ENCODE measurements at places on chromosomes 13 and 19.

DNA sequence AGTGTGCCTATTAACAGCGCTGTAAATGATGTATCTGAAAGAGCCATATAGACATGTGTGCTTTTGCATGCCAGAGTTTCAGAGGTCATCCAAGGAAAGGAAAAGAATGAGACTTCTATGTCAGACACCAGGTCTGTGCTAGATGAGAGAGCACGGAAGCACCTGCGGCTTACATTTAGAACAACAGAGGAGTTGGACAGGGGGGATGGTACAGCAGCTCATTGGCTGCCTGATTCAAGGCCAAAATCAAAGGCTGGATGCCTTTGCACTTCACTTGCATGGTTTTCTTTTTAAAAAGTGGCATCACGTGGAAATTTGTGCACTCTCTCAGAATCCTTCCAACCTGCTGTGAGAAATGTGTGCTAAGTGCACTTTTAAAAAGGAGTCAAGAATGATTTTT is 32.8 kb upstream of the AMER2 start:
- no peak for DNase-seq

DNA sequence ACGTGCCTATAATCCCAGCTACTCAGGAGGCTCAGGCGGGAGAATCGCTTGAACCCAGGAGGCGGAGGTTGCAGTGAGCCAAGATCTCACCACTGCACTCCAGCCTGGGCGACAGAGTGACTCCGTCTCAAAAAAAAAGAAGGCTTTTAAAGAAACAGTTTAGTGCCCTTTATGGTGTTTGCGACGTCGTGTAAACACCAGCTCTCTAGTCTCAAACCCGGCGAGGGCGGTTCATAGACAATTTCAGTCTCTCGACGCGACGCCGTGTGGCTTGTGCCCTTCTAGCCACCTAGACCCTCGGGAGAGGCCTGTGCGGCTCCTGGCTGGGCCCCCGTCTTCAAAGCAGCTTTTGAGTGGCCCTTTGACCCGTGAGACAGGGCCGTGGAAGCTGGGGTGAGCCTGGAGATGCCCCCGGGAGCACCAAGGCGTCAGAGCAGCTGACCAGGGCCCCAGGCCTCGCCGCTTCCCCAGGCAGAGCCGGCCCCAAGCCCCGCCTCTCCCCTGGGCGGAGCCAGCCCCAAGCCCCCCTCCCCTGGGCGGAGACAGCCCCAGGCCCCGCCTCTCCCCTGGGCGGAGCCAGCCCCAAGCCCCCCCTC is 5.0 kb upstream of the MADCAM1 start:
- DNase-seq = no peak

GRCh38 chr19:58492265-58492664 is 16.1 kb downstream of the ZNF446 start:
- no peak for DNase-seq

DNA sequence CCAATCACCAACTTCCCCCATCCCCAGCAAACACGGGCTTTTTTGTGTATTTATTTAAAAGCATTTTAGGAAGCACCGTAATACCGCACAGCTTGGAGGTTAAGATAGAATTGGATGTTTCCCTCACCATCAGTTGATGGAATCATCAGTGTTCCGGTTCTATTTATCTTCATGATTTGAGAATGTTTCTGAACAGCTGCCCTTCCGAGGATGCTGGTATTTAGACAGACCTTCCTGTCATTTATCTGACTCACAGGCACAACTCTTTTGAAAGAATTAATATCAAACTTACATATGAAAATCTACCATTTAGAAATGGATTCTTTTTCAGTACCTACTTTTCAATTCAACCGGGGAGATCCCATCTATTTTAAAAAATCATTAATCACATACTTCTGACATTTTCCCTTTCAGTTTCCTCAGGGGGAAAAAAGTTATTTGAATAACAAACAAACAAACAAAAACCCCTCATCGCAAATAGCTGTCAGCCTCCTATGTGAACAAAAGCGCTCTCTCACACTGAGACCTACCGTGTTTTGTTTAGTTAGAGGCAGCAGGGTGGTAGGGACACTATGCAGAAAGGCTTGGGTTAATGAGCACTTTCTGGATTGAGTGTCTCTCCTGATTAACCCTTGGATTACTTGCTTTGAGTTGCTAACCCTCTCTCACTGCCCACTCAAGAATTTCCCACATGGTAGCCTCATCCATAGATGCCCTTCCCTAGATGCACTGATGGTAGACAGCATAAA is 189.3 kb downstream of the TM9SF2 start:
- DNase-seq = no peak

DNA sequence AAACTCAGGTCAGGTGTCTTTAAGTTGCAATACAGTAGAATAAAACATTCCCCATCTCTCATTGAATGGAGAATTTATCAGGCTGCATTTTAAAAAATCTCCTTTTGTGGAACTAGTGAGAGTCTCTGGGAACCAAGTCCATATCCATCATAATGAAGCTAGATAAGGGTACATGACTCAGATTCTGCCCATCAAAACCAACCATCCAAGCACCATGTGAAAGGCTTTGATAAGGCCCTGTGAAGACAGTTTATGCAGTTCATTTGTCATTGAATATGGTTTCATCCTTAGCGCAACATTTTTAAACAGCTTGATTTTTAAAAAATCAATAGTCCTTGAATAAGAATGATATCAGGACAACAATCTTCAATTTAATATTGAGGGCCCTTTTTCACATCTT is 56.3 kb upstream of the DIAPH3 start:
- DNase-seq = no peak

GRCh38 chr13:40600149-40600751 is 66.2 kb downstream of the FOXO1 start:
- no peak for DNase-seq

DNA sequence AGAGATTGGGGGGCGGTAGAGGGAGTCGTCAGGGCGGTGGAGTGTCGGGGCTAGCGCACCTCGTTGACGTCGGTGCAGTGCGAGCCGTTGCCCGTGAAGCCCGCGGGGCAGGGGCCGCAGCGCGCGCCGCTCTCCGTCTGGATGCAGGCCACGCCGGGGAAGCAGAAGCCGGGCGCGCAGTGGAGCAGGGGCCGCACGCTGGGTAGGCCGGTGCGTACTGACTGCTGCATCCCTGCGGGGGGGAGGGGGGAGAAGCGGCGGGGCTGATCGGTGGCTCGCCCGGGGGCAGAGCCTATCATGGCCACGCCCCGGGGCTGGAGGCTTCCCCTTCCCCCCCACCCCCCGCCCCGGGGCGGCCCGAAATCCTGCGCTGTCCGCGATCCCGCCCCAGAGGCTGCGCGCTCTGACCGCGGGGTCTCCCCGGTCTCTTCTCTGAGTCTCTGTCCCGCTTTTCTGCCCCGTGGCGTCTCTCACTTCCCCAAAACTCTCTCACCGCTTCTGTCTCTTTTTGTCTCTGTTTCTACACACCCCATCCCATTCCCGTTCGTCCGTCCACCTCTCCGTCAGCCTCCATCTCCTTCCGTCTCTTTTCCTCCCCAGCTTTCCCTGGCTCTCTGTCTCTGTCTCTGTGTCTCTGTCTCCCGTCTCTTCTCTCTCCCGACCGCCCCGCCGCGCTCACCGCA is 1.1 kb downstream of the COMP start:
- no peak for DNase-seq

GRCh38 chr13:51044023-51044665 is 66.9 kb downstream of the C13orf42 start:
- DNase-seq = no peak

GRCh38 chr13:31048521-31048920 is 113.2 kb downstream of the HSPH1 start:
- no peak for DNase-seq

DNA sequence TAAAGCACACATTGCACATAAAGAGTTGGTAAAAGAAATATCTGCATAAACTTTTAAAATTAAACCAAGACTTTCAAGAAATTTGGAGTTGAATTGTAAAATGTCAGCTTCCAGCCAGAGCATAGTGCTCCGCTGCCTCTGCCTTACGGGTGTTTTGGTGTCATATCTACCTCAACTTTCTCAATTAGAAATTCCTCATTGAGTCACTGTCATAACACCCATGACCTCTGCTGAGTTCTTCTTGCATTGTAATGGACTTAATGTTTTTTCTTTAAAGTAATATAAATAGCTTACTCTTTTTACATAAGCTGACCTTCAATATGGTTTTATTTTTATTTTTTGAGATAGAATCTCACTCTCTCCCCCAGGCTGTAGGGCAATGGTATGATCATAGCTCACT is 551.0 kb upstream of the NBEA start:
- DNase-seq = no peak

DNA sequence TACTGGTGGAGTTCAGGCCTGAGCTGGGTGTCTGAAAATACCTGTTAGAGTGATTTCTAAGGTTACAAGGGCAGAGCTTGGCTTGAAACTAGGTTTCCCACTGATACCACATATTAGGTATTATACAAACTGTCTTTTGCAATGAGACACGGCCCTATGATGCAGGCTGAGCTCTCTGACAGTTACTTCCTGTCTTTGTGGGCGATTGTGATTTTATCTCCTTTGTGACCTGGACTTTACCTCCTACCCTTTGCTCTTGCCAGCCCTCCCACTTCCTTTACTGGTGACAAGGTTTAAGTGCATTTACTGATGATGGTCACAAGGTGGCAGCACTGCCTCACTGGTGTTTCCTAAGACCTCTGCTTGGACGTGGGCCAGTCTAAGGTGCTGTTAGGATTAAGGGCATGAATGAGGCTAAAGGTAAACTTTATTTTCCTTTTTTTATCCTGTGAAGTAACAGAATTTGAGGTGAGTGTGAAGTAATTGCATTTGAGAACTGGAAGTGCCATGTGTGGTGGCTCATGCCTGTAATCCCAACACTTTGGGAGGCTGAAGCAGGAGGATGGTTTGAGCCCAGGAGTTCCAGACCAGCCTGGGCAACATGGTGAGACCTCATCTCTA is 7.7 kb upstream of the CXCL17 start:
- DNase-seq = peak; percentile 64

- DNase-seq = no peak
Observed at GRCh38 chr19:47860602-47861297, 1.7 kb downstream of the TPRX2 start.

DNA sequence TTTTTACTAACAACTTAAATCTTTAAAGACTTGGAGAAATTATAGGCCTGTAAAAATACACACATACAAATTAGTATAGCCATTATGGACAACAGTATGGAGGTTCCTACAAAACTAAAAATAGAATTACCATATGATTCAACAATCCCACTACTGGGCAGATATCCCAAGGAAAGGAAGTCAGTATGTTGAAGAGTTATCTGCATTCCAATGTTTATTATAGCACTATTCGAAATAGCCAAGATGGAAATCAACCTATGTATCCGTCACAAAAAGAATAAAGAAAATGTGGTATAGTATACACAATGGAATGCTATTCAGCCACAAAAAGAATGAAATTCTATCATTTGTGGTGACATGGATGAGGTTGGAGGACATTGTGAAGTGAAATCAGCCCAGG is 37.2 kb downstream of the SLITRK1 start:
- DNase-seq = no peak

DNA sequence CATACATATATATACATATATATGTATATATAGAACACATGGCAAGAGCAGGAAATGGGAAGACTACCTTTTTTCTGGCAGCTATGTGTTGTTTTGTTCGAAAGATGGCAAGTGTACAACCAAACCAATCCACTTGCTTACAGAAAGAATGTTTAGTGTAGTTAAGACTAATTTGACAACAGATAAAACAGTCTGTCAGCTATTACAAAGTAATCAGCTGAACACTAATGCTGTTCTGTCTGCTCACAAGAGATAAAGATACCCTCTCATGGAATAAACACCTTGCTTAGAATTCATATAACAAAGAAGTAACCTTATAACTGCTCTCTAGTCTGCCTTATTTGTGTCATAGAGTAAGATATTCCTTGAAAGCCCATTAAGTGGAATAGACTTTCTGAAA is 858 bp upstream of the KCNRG start:
- no peak for DNase-seq

- no peak for DNase-seq
Observed at GRCh38 chr19:4216846-4217245, 12.5 kb upstream of the EBI3 start.

DNA sequence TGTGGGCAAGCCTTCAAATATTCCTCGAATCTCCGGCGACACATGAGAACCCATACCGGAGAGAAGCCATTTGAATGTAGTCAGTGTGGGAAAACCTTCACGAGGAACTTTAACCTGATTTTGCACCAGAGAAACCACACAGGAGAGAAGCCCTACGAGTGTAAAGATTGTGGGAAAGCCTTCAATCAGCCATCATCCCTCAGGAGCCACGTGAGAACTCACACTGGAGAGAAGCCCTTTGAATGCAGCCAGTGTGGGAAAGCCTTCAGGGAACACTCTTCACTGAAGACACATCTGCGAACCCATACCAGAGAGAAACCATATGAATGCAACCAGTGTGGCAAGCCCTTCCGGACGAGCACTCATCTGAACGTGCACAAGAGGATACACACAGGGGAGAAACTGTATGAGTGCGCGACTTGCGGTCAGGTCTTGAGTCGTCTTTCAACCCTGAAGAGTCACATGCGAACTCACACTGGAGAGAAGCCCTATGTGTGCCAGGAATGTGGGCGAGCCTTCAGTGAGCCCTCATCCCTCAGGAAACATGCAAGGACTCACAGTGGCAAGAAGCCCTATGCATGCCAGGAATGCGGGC is 28.8 kb downstream of the ZNF333 start:
- DNase-seq = no peak

GRCh38 chr19:37932985-37933936 is 26.3 kb downstream of the SIPA1L3 start:
- DNase-seq = no peak

DNA sequence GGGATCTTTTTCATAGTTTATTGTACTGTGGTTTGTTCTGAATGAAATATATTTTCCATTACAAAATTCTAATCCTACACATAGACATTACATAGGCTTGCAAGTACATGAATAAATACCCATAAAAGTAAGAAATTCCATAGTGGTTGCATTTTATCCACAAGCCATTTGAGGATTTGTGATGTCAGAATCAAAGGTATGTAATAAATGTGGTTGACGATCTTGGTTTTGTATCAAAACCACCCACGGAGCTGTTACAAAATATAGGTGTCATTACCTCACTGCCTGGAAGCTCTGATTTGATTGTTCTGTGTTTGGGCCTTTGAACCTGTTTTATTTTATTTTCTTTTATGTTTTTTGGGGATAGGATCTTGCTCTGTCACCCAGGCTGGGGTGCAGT is 125.1 kb downstream of the NALCN start:
- DNase-seq = no peak
